Stimulated activated CD8-positive, alpha-beta memory T cell treated with anti-CD3 and anti-CD28 coated beads, Interleukin-7, amount 100 ng/mL, for 1 hour (primary cell): ENCODE measurements at places on chromosomes 7 and 10.

- no peak for DNase-seq
Measured at GRCh38 chr7:136900005-136900404, 31.6 kb downstream of the CHRM2 start.

- DNase-seq: no peak
Measured at GRCh38 chr7:25978466-25978865, 173.5 kb upstream of the NFE2L3 start.

- DNase-seq: no peak
Measured at GRCh38 chr10:24449321-24449740, 240.4 kb downstream of the KIAA1217 start.

GRCh38 chr10:96421995-96422394, 63.2 kb upstream of the OPALIN start:
- DNase-seq: no peak

- DNase-seq: no peak
Measured at GRCh38 chr7:99201027-99201426, 6.9 kb downstream of the KPNA7 start.

GRCh38 chr7:157671358-157672255, 334.8 kb downstream of the DNAJB6 start:
- no peak for DNase-seq
